Cardiac septum (tissue), 1 donor: ENCODE measurements at places on chromosomes 13 and 19. TPM values are rescaled to one million over a fixed set of nuclear protein-coding genes. Genes with fewer than 3 reads are reported as not detected.

Gene PRRG2
- total RNA-seq: 0.40 TPM

Gene CHST8
- 0.27 TPM for total RNA-seq

Gene LILRB2
- total RNA-seq: 2.8 TPM

Gene U2AF1L4
- total RNA-seq: 24.9 TPM

Gene ZNF254
- 11.9 TPM for total RNA-seq

Gene FAM216B
- total RNA-seq: 0.22 TPM

Gene SERP2
- total RNA-seq: 7.9 TPM
